Amniotic epithelial cell (primary cell): ENCODE measurements at places on chromosomes 16 and 17.

DNA sequence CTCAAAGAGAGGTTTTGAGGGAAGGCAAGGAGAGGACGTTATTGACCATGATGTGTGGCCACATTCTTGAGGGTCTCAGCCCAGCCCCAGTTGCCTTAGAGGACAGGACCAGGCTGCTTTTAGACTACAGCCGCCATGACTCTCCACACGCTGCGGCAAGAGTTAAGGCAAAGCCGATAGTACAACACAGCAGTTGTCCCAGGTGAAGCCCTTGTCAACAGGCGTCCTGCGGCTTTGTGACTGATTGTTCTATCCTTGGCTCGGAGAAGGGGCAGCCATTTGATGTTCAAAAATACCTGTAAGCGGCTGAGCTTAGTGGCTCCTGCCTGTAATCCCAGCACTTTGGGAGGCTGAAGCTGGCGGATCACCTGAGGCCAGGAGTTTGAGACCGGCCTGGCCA, 28.8 kb downstream of the TMEM92 start:
- no peak for DNase-seq

DNA sequence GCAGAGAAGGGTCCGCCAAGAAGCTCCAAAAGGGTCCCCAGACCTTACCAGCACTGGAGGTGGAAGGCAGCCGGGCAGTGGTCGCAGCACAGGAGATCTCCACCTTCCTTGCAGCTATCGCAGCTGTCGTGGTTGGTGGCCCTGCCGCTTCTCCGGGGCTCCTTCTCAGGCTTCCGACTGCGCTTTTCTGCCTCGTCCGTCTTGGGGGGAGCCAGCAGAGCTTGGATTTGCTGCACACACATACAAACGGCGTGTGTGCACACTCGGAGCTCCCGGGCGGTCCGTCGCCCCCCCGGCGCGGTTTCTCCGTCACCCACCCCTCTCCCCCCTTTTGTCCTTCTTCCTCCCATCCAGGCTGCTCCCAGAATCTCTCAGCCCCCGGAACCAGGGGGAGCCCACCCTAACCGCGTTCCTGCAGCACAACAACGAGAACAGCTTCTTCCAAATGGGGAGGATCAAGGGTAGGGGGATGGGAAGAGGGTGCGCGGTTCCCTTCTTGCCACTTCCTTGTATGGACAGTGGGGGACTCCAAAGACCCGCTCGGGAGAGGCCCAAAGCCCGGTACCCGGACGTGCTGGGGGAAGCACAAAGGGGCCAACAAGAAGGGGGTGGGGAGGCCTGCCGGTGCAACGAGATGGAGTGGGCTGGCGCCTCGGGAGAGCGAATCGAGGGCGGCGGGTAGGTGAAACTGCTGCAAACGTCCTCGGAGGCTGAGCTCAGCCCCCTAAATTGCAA, 1.1 kb downstream of the PHF12 start:
- DNase-seq: peak; percentile 41

DNA sequence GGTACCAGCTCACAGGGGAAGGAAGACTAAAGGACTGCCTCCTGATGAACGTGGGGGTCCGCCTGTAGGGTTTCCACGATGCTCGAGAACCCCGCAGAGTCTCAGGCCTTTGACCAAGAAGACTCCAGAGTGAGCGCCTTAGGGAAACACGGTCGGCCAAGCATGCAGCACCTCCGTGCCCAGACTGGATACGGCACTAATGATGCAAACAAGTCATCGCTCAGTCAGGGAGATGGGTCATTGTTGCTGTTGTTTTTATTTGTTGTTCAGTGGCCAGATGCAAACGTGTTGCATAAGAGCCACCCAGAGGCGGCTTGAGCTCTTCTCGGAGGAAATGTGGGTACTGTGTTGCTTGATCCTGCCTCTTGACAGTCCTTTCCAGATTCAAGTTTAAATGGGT, 19.3 kb upstream of the RBFOX3 start:
- no peak for DNase-seq

GRCh38 chr17:17077861-17078732, 35.8 kb downstream of the MPRIP start:
- no peak for DNase-seq

GRCh38 chr16:11896486-11897176, 19.1 kb downstream of the GSPT1 start:
- peak; percentile 80 for DNase-seq
